Lung (tissue), 17 donors: ENCODE measurements at places on chromosomes 1 and 21. TPM values are rescaled to one million over a fixed set of nuclear protein-coding genes. Genes with fewer than 3 reads are reported as not detected.

The HES4 gene
- 13.5 TPM for total RNA-seq

The LSM10 gene
- total RNA-seq = 10.7 TPM

The RPE65 gene
- 0.09 TPM for total RNA-seq

The SPRR5 gene
- not detected for total RNA-seq

The PCBP3 gene
- total RNA-seq = 8.2 TPM

The LDLRAD1 gene
- 30.1 TPM for total RNA-seq

The LCE1F gene
- total RNA-seq = not detected

The ZDHHC18 gene
- 11.6 TPM for total RNA-seq

The ERMAP gene
- total RNA-seq = 19.8 TPM

The HCRTR1 gene
- 0.14 TPM for total RNA-seq

DNA sequence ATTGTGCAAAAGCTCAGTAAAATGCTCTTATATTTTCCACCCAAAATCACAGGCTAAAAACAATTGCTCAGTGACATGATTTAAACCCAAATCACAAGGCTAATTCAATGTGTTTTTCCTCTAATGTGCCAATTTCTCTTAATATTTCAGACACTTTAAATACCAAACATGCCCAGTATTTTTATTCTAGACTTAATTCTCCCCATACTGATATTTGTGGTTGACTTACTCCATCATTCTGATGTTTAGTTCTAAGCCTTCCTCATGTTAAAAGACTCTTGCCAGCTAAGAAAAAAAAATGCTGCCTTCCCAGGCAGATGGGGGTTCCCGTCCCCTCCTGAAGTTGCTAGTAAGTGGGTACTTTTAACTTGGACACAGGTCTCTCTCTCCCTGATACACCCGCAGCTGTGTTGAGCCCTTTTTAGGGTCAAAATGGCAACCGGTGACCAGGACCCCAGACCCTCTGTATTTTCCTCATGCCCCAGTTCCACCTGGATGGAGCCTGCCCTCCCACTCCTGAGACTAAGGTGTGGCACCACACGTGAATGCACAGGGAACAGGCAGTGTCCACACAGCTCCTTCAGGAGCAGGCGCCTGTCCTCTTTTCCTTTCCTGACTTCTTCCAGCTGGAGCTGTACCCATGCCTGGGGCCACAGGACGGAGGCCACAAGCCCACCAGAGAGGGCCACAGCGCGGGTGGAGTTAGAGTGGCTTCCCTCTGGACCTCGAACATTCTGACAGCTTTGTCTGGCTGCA, 118.9 kb downstream of the RIPK4 start:
- H3K36me3 ChIP-seq = no peaks in the 10 kb centered on the region
- no peak overlapping the region for H3K27ac ChIP-seq

DNA sequence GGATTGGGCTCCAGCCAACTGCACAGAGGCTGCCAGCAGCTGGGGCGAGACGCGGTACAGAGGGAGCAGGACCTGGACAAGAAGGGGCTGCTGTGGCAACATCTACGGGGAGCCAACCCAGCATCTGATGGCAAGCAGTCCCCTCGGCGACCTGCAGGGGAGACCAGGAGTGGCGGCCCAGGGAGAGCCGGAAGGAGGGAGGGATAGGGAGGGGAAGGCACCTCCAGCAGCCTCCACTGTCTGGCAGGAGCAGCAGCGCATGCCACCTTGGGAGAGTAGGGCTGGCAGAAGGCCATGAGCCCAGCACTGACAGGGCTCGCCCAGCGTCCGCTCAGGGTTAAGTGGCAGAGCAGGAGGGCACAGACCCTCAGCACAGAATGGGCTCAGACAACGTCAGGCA, 17.3 kb downstream of the CHD5 start:
- H3K36me3 ChIP-seq = no peaks in the 10 kb centered on the region
- no peaks in the 10 kb centered on the region for H3K4me1 ChIP-seq
- DNase-seq = no peak
- no peak overlapping the region for H3K4me3 ChIP-seq
- H3K27ac ChIP-seq = no peak overlapping the region

- no peaks in the 10 kb centered on the region for H3K27me3 ChIP-seq
- no peak overlapping the region for H3K27ac ChIP-seq
- no peak for DNase-seq
- peaks cover 4% of the 10 kb centered on the region for H3K4me1 ChIP-seq
Measured at GRCh38 chr1:12229386-12229834, 420 bp upstream of the VPS13D start.

DNA sequence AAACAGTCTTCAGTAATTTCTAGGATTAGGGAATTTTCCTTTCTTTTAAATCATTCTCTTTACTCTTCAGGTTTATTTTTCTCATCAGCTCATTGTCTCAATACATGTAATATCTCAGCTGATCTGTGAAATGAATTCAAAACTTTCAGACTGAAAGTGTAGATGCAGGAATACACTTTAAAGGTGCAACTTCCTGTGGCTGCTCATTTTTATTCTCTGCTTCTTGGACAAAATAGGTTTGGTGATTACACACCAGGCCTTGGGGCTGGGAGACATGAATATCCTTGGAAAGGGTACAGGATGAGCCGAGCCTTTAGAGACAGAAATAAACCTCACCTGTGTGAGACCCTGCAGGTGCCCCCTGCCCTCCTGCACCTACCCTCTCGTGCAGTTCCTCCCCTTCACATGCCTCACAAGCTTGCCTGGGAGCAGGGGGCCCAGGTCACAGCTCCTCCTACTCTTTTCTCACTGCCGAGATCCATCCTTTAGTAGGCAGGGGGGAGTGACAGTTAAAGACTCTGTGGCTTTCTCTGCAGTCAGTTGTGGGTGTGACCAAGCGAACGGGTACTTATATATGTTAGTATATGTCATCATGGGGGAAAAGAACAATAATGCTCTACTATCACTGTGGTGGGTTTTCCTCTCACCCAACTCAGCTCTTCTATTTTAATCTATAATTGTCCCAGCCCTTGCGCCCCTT, 23.6 kb downstream of the XCL2 start:
- H3K4me1 ChIP-seq = no peaks in the 10 kb centered on the region
- H3K36me3 ChIP-seq = no peaks in the 10 kb centered on the region
- DNase-seq = no peak
- no peak overlapping the region for H3K4me3 ChIP-seq
- no peaks in the 10 kb centered on the region for H3K27me3 ChIP-seq

GRCh38 chr1:73327998-73328397, 870.0 kb downstream of the LRRIQ3 start:
- no peak overlapping the region for H3K27ac ChIP-seq
- no peak for DNase-seq
- no peak overlapping the region for H3K4me3 ChIP-seq
- H3K36me3 ChIP-seq = no peaks in the 10 kb centered on the region

DNA sequence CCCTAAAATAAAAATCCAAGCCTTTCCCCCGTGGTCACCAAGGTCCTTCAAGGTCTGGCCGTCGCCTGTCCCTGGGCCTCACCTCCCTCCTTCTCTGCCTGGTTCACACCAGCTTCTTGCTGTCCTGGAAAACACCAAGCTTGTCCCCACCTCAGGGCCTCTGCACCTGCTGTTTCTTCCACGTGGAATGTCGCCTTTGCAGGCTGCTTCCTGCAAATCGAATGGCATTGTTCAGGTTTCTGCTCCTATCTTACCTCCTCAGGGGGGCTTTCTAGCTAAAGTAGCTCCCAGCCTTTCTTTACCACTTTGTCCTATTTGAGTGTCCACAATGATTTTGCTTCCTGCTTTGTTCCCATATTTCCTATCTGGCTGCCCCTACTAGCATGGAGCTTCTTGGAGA, 3.3 kb upstream of the CASZ1 start:
- peaks cover 11% of the 10 kb centered on the region for H3K27me3 ChIP-seq
- DNase-seq = no peak
- H3K4me3 ChIP-seq = no peak overlapping the region
- H3K36me3 ChIP-seq = no peaks in the 10 kb centered on the region
- no peaks in the 10 kb centered on the region for H3K4me1 ChIP-seq
- H3K27ac ChIP-seq = no peak overlapping the region

DNA sequence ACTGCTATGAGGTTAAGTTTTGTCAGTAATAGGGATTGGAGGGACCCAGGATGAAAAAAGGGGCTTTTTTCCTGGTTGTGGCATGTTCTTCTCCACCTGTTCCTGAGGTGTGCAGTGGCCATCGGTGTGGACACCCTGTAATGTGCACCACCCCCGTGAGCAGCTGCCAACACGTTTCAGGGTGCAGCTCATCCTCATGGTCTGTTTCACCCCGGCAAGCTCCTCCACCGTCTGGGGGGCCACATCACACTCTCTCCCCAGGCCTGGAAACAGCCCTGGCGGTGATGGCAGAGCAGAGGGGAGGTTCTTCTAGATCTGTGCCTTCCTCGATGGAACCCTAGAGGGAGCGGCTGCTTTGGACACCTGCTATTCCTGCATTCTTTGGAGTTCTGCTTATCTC, 435.4 kb downstream of the MATN1 start:
- H3K36me3 ChIP-seq = no peaks in the 10 kb centered on the region
- no peak overlapping the region for H3K4me3 ChIP-seq
- H3K27me3 ChIP-seq = no peaks in the 10 kb centered on the region
- DNase-seq = no peak
- no peak overlapping the region for H3K27ac ChIP-seq

GRCh38 chr1:153560771-153561465, 4.7 kb downstream of the S100A2 start:
- peak; percentile 27 for DNase-seq
- no peaks in the 10 kb centered on the region for H3K27me3 ChIP-seq
- H3K4me3 ChIP-seq = no peak overlapping the region
- no peaks in the 10 kb centered on the region for H3K36me3 ChIP-seq
- peaks cover 8% of the 10 kb centered on the region for H3K4me1 ChIP-seq

DNA sequence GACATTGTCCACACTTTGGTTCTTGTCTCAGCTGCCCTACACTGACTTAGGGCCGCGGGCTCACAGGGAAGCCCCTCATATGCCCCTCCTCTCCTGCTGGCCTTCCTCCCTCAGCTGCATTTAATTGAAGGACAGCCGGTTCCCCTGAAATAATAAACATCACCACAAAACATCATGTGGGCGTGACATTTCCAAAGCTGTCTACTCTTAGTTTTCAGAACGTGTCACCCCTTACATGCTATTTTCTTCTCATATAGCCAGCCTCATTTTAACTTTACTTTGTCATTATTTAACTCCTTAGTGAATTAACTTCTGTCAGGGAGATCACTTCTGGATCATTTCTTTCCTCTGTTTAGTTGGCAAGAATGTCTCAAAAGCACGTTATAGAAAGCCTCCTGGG, 103.2 kb downstream of the COLGALT2 start:
- H3K4me3 ChIP-seq = no peak overlapping the region
- no peaks in the 10 kb centered on the region for H3K4me1 ChIP-seq
- H3K36me3 ChIP-seq = no peaks in the 10 kb centered on the region
- no peak for DNase-seq
- no peak overlapping the region for H3K27ac ChIP-seq

- peak overlapping the region; percentile 4 for H3K27ac ChIP-seq
- no peaks in the 10 kb centered on the region for H3K27me3 ChIP-seq
- peaks cover 33% of the 10 kb centered on the region for H3K4me1 ChIP-seq
- DNase-seq = no peak
- H3K4me3 ChIP-seq = no peak overlapping the region
Measured at GRCh38 chr1:180169640-180170195, 15.0 kb downstream of the QSOX1 start.

GRCh38 chr1:225762002-225762441, 15.6 kb upstream of the SRP9 start:
- H3K27ac ChIP-seq = no peak overlapping the region
- peaks cover 35% of the 10 kb centered on the region for H3K4me1 ChIP-seq
- no peaks in the 10 kb centered on the region for H3K27me3 ChIP-seq
- no peak overlapping the region for H3K4me3 ChIP-seq
- no peak for DNase-seq
- H3K36me3 ChIP-seq = no peaks in the 10 kb centered on the region

DNA sequence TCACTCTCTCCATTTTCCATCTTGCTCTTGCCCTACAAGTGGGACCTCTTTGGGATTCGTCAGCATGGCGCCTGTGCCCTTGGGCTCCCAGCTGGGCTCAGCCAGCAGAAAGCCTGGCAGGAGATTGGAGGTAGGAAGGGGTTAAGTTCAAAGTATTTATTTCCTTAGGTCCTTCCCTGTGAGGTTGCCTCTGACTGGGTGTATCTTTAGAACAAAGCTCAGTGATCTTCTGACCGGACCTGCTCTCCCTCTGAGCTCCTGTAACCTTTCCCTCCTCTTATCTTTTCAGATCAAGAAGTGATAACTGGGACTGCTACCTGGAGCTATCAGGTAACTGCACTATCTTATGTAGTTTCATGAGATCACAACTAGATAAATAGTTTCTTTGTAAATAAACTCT, 75.8 kb upstream of the ABCD3 start:
- no peak overlapping the region for H3K4me3 ChIP-seq
- no peaks in the 10 kb centered on the region for H3K36me3 ChIP-seq
- no peaks in the 10 kb centered on the region for H3K27me3 ChIP-seq
- H3K4me1 ChIP-seq = no peaks in the 10 kb centered on the region
- DNase-seq = no peak
- no peak overlapping the region for H3K27ac ChIP-seq

GRCh38 chr1:236576004-236576403, 28.3 kb downstream of the HEATR1 start:
- no peaks in the 10 kb centered on the region for H3K27me3 ChIP-seq
- no peaks in the 10 kb centered on the region for H3K4me1 ChIP-seq
- no peak overlapping the region for H3K4me3 ChIP-seq
- H3K36me3 ChIP-seq = peaks cover 41% of the 10 kb centered on the region
- no peak for DNase-seq
- no peak overlapping the region for H3K27ac ChIP-seq

GRCh38 chr1:117883616-117884015, 45.8 kb downstream of the GDAP2 start:
- H3K4me1 ChIP-seq = no peaks in the 10 kb centered on the region
- no peaks in the 10 kb centered on the region for H3K27me3 ChIP-seq
- H3K27ac ChIP-seq = no peak overlapping the region
- H3K4me3 ChIP-seq = no peak overlapping the region
- DNase-seq = no peak

- no peaks in the 10 kb centered on the region for H3K4me1 ChIP-seq
- H3K27ac ChIP-seq = no peak overlapping the region
Measured at GRCh38 chr1:44571712-44572571, 102.3 kb downstream of the TMEM53 start.

- peaks cover 9% of the 10 kb centered on the region for H3K27me3 ChIP-seq
- H3K4me3 ChIP-seq = no peak overlapping the region
- no peaks in the 10 kb centered on the region for H3K36me3 ChIP-seq
- no peak for DNase-seq
- no peaks in the 10 kb centered on the region for H3K4me1 ChIP-seq
- H3K27ac ChIP-seq = no peak overlapping the region
Measured at GRCh38 chr1:152392909-152393308, 21.2 kb downstream of the CRNN start.

GRCh38 chr1:85502625-85503083, 37.7 kb upstream of the DDAH1 start:
- H3K27ac ChIP-seq = no peak overlapping the region
- DNase-seq = peak; percentile 83
- H3K4me1 ChIP-seq = peaks cover 6% of the 10 kb centered on the region
- no peaks in the 10 kb centered on the region for H3K27me3 ChIP-seq
- no peaks in the 10 kb centered on the region for H3K36me3 ChIP-seq
- H3K4me3 ChIP-seq = no peak overlapping the region

- peak overlapping the region; percentile 86 for H3K27ac ChIP-seq
- H3K27me3 ChIP-seq = no peaks in the 10 kb centered on the region
- peak; percentile 83 for DNase-seq
- H3K36me3 ChIP-seq = no peaks in the 10 kb centered on the region
- H3K4me1 ChIP-seq = peaks cover 9% of the 10 kb centered on the region
Measured at GRCh38 chr1:23558140-23558871, 995 bp downstream of the ID3 start.
